LHCN-M2 (cell line): ENCODE measurements at places on chromosomes 4 and X.
A peak's percentile ranks its signal among the peaks of the same experiment; 100 is the strongest.

DNA sequence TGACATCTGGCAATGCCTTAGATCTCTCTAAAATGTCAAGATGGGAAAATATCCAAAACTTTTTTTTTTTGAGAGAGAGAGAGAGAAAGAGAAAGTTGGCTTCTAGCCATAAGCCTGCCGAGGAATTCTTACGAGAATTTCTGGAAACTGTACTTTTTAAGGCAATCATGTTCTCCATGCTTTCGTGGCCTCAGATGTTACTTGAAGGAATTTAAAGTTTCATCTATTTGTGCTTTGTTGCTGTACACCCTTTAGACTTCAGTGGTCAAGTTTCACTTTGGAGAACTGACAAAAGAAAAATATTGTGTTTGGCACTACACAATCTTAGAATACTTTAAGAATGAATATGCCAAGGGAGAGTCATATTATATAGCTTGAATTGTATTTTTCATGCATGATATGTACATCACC, 53.9 kb downstream of the FAT4 start:
- peak; percentile 77 for DNase-seq

DNA sequence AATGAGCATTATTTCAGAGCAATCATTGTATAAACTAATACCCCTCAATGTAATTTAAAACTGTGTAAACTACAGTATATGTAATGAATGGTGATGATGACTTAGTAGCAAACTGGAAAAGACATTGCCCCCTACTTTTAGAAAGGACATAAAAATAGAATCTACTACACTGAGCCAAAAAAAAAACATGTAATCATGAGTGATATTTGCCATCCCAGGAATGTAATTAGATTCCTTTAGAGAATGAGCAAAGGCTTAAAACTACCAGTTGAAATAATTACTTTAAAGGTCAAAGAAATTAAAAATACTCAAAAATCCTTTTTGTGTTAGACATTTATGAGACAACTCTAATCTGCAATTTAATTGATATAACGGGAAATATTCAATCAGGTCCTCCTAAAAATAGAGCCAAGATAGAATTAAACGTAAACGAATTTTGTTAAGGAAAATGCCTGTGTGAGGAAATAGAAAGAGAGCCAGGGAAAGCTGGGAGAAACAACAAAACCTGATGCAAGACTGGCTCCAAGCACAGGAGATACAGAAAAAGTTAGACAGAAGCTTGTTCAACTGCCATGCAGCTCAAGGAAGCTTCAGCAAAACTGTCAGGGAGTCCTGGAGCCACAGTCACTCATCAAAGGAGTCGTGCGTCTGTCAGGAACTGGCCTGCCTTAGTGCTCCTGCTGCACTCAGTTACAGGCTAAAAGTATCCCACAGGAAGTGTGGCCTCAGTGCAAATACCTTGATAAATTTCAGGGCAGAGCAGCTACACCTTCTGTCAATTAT, 655.7 kb upstream of the INTU start:
- DNase-seq, result no peak

- no peak for DNase-seq
These were observed 2.3 kb downstream of the GPR174 start for GRCh38 chrX:79146640-79147390.

- no peak for DNase-seq
These were observed 223.4 kb downstream of the BCOR start for GRCh38 chrX:39874202-39874816.

DNA sequence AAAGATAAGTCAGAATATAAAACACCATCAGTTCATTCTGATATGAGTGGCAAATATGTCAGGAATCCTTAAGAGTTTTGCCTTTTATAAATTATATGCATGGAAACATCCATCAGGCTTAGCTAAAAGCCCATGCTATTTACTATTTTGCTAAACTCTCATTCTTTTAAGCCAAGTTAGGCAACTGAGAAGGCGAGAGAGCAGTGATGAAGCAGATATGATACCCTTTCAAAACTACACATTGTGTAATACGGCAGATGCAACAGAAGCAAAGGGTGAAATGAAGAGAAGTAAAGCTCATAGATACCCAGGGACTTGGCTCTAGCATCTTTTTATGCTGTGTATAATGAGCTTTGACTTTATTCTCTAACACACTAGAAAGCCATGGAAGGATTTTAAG, 95.8 kb downstream of the SLIT2 start:
- DNase-seq, result no peak

- DNase-seq, result no peak
These were observed 899.3 kb downstream of the STIM2 start for GRCh38 chr4:27759611-27760575.

- no peak for DNase-seq
These were observed 134.7 kb upstream of the BANK1 start for GRCh38 chr4:101655857-101656256.

DNA sequence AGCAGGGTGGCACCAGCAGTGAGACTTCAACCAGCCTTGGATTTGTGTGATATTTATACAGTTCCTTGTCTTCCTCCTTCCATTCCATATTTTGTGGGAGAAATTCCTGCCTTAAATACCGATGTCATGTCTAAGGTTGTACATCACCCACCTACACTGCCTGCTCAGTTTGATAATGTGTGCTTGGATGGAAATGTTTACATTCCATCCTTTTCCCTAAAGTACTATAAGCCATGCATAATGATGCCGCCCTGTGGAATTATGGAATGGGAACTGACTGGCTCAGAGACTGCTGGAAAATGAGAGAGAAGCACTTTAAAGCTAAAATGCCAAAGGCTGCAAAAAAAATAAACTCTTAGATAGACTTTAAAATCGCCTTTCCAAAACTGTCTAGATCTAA, 11.3 kb upstream of the GLUD2 start:
- no peak for DNase-seq

DNA sequence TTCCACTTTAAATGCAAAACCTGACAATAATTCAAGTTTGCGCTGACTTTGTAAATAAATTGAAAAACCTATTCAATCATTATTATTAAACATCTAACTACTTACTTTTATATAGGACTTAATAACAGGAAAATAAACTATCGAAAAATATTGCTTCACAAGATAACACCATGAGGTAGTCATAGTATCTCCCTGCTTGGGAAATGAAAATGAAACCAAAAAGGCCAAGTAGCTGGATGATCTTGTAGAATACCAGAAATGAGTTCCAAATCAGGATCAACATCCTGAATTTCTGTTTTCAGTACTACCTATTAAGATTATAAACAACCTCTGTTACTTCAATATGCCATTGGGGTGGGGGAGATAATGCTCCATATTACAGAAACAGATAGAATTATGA, 58.9 kb downstream of the CHIC2 start:
- DNase-seq, result peak; percentile 45

GRCh38 chr4:825063-825970, 612 bp downstream of the CPLX1 start:
- no peak for DNase-seq

GRCh38 chrX:66012094-66012534, 27.8 kb downstream of the VSIG4 start:
- no peak for DNase-seq

DNA sequence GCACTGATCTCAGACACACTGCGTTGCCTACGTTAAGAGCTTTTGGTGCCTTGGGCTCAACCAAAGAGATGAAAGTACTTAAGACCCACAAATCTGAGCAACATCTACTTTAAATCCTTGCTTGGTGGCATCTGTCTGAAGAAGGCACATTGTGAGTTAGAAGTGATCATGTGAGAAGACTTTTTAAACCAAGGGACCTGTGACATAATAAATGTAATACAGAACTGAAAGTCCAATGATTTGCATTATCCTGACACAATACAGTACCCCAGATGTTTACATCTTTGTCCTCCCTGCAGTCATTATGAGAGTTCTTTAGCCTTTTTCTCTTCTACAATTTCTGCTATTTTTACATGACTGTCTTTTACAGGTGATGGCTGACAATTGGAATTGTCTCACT, 96.7 kb upstream of the FTHL17 start:
- DNase-seq, result no peak

- DNase-seq, result no peak
These were observed 28.3 kb downstream of the HTRA3 start for GRCh38 chr4:8297691-8298485.

DNA sequence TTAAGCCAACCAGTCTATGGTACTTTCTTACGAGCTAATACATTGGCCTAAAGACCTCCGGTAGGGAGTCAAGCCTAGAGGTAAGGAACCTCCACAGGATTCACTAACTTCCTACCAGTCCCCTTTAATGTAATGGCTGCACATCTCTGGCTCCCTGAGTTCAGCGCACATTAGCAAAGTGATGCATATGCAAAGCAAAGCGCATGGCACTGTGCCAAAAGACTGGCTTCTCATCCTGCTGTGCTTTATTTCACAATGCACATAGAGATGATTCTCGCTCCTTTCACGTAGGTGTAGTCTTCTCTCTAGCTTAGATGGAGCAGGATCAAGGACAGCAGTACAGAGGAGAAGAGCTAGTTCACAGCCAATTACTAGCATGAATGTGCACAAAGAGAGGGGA, 14.6 kb upstream of the CLTRN start:
- no peak for DNase-seq

- no peak for DNase-seq
These were observed 69.2 kb upstream of the MTM1 start for GRCh38 chrX:150499240-150499639.

DNA sequence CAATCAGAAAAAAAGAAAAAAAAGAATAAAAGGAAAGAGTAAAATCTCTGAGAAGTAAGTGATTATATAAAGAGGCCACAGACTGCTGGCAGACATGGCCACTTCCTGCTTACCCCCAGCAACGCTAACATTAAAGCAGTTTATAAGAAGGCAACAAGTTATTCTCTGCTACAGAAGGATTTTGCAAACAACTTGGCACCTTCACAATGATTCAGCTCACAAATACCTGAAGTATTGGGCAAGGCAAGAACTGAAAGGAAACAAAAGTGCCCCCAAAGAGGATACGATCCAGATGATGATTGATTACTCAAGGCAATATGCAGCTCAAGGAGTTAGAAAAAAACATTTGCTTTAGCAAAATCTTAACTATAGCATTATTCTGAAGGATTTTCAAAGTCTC, 718.8 kb downstream of the KLHL13 start:
- no peak for DNase-seq

DNA sequence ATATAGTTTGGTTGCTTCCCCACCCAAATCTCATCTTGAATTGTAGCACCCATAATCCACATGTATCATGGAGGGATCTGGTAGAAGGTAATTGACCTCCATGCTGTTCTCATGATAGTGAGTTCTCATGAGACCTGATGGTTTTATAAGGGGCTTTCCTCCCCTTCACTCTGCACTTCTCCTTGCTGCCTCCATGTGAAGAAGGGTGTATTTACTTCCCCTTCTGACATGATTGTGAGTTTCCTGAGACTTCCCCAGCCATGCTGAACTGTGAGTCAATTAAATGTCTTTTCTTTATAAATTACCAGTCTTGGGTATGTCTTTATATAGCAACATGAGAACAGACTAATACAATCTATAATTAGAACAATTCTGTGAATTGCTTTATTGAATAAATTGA, 11.9 kb upstream of the DCAF4L1 start:
- no peak for DNase-seq

- no peak for DNase-seq
These were observed 314.2 kb downstream of the RAB28 start for GRCh38 chr4:13169731-13170525.

- DNase-seq, result no peak
These were observed 61.6 kb downstream of the KDM5C start for GRCh38 chrX:53163436-53163835.

- DNase-seq, result peak; percentile 70
These were observed 12.1 kb upstream of the TENM3 start for GRCh38 chr4:182231080-182231479.

DNA sequence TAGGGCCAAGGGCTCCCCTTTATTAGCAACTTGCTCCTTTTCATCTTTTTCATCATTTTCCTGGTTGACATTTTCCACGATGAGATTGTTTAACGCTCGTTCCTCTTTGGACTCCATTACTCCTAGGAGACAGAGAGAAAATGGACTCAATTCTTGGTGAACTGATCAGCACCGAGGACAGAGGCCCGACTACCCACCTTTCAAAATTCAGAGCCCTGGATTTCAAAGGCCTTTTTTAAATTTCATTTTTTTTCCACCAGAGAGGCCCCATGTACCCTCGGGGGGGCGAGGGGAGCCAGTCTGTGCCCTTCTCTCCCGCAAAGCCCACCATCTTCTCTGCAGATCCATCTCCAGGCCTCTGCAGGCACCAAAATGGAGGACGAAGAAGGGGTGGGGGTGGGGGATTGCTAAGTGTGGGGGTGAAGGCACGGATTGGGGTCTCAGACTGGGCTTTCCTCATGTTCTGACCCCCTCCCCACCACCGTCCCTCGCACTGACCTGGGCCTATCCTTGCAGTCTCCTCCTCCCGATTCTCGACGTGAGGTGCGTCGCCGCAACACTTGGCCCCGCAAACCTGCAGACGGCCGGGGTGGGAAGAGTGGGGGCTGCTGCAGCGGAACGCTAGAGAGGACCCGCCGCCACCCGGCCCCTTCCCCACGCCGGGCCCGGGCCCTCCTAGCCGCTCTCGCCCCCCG, 783 bp downstream of the BEX2 start:
- no peak for DNase-seq

DNA sequence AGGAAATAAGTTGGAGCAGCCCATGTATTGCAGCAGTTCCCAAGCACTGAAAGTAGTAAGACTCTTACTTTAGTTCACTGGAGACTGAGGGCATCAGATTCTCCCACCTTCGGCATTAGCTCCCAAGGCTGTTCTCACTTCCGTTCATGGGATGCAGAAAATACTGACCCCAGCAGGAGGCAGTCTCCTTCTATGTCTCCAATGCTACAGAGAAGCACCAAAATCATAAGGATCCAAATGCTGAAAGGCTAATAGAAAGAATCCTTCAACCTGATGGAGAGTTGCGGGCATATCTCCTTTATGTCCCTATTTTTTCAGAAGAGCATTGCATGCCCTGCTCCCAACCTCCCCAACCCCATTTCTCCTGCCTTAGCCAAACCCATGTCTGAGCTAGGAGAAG, 32.4 kb downstream of the ADH7 start:
- no peak for DNase-seq

DNA sequence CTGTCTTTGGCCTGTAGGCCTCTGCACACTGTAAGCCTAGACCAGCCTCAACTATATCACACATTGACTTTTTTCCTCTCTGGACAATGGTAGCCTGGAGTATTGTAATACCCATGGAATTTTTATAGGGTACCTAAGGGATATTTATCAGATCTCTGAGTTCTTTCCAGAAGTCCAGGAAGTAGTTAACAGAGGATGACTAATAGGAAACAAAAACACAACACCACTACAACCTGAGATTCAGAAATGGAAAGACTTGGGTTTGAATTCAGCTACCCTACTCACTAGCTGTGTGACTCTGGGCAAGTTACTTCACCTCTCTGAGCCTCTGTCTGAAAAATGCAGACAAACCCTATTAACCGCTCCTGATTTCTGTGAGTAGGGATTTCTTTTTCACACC, 7.7 kb upstream of the STX18 start:
- DNase-seq, result no peak

DNA sequence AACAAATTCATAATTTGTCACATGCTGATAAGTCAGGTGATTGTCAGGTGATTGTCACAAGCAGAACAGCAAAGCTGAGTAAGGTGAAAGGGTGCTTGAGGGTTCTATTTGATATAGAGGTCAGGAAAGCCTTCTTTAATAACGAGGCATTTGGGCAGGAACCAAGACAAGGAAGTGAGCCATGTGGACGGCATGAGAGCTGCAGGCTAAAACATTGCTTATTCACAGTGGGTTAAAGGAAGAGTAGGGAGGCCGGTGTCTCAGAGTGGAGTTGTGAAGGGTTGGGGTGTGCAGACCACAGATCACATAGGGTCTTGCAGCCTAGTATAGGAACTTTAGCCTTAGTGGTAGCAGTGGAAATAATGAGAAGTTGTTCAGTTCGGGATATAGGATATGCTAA, 31.3 kb upstream of the CYP2U1 start:
- DNase-seq, result no peak

- DNase-seq, result no peak
These were observed 54.9 kb downstream of the CASK start for GRCh38 chrX:41868392-41868977.
